ENCODE measurements at places on chromosomes 7 and 10.

DNA sequence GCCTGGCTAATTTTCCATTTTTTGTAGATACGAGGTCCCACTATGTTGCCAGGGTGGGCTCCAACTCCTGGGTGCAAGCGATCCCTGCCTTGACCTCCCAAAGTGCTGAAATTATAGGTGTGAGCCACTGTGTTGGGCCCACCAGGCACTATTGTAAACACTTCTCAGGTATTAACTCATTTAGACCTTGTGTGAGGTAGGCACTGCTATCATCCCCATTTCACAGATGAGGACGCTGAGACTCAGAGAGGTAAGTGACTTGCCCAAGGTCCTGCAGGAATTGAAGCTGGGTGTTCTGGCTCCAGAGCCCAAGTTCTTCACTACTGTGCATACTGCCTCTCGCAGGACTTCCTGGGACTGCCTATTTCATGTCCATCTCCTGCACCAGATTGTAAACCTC lies 67.1 kb upstream of the SYPL1 start:
- no peak for DNase-seq

GRCh38 chr10:69663369-69663947 lies 33.4 kb downstream of the FAM241B start:
- DNase-seq: no peak

GRCh38 chr7:14381306-14381705 lies 391.8 kb upstream of the ETV1 start:
- DNase-seq: peak; percentile 41

DNA sequence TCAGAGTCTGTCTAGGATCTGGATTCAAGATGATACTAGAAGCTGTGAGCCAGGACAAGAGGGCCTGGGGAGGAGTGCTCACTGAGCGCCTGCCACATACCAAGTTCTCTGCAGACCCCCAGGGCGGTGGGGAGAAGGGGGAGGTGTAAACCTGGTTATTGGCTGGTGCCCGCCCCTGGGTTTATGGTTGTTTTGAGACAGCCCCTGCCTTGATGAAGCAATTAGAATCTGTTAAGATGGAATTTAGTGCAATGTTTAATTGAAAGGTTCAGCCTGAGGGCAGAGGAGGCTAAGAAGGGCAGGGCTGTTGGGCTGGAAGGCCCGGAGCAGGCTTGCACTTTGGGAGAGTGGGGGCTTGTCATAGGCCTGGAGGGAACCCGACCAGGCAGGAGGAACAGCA lies 42.7 kb downstream of the PRF1 start:
- no peak for DNase-seq

DNA sequence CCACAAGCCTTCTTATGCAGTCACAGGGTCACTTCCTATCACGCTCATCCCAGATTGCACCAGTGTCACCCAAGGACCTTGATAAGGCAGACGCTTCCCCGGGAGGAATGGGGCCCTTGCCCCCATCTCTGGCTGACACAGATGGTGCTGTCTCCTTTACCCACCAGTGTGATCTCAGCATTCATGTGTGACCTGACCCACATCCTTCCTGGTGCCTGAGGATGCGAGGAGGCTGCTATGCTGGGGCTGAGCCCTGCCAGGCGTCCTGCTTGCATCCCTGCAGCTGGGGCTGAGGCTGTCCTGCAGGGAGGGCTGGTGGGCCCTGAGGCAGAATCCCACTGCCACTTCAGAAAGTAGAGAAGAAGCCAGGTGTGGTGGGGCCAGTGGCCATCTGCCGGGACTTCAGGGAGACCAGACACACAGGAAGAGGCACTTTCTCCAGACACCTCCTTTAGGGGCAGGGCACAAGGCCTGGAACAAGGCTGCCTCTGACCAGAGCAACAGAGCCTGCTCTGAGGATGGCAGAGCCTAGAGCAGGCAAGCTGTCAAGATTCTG lies 35.3 kb downstream of the RASGEF1A start:
- DNase-seq: no peak

DNA sequence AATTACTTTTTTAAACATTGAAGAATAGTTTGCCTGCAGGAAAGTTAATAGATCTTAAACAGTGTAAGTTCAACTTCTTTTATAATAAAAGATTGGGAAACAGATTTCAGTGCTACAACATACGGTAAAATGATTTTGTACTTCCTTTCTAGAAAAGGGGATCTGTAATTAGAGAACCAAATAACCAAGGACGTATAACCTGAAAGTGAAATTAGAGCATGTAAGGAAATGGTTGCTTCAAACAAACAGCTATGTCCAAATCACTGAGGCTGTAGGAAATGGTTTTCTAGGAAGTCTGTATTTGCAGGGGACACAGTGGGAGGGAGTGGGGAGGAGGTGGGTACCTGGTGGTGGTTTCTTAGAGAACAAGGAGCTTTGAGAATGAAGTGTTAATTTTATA lies 57.9 kb upstream of the EXOC6 start:
- no peak for DNase-seq

- DNase-seq: no peak
These were observed 170.5 kb downstream of the C1GALT1 start for GRCh38 chr7:7352845-7353244.

- no peak for DNase-seq
These were observed 405.0 kb upstream of the LRRN3 start for GRCh38 chr7:110685899-110686298.

- no peak for DNase-seq
These were observed 73.5 kb downstream of the ZFAND4 start for GRCh38 chr10:45599021-45599603.

GRCh38 chr10:11448545-11449244 lies 162.8 kb downstream of the USP6NL start:
- DNase-seq: no peak
